ENCODE measurements at places on chromosomes 4 and X. TPM values are rescaled to one million over a fixed set of nuclear protein-coding genes. Genes with fewer than 3 reads are reported as not detected.
A peak's percentile ranks its signal among the peaks of the same experiment; 100 is the strongest.

Gene GAGE12F
- total RNA-seq, result not detected

Gene EDA
- total RNA-seq, result 1.2 TPM

Gene RLIM
- total RNA-seq, result 34.2 TPM

Gene SMIM10L2A
- total RNA-seq, result 1.2 TPM

Gene VCX2
- total RNA-seq, result not detected

Gene DACH2
- total RNA-seq, result not detected

Gene RS1
- not detected for total RNA-seq

DNA sequence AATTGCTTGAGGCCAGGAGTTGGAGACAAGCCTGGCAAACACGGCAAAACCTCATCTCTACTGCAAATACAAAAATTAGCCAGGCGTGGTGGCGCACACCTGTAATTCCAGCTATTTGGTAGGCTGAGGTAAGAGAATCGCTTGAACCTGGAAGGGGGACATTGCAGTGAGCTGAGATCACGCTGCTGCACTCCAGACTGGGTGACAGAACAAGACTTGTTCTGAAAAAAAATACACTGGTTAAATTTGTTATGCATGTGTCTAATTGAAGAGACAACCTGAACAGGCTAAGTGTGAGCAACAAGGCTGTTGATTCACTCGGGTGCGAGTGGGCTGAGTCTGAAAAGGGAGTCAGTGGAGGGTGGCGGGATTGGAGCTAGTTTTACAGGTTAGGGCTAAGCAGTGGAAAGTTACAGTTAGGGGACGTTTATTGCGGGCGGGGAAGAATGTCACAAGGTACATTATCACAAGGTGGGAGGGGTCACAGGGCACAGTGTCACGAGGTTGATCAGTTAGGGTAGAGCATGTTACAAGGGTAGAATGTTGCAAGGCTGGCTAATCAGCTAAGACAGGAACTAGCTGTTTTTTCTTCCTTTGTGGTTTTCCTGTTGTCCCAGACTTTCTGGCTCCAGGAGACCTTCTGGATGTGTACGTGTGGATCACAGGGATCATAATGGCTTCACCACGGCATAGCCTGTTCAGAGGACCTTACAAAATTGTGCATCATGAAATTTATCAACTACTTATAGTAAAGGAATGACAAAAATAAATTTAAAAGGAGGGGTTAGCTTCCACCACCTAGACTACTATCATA, 115.8 kb downstream of the NAA11 start:
- H3K4me3 ChIP-seq, result no peak overlapping the region
- no peaks in the 10 kb centered on the region for H3K27me3 ChIP-seq
- H3K36me3 ChIP-seq, result no peaks in the 10 kb centered on the region
- H3K27ac ChIP-seq, result no peak overlapping the region
- H3K4me1 ChIP-seq, result no peaks in the 10 kb centered on the region
- no peak for DNase-seq

DNA sequence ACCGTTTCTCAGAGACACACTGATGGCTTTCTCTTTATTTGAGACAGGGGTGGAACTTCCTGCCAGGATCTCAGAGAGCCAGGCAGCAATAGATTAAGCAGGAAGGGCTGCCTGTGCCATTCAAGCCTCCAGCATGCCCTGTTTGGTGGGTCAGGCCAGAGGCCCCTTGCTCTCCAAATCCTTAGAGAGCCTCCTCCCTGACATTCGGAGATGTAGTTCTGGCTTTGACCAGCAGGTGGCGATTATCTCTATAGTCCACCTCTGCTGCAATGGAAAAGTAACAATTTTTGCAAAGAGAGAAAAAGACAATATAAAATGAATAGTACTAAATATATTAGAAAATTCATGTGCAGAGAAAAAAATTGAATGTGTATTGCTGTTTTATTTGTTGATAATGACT, 93.9 kb downstream of the NXF2B start:
- H3K27ac ChIP-seq, result no peak overlapping the region
- H3K27me3 ChIP-seq, result peaks cover 1% of the 10 kb centered on the region
- no peaks in the 10 kb centered on the region for H3K36me3 ChIP-seq
- H3K4me1 ChIP-seq, result no peaks in the 10 kb centered on the region
- peak; percentile 85 for DNase-seq

DNA sequence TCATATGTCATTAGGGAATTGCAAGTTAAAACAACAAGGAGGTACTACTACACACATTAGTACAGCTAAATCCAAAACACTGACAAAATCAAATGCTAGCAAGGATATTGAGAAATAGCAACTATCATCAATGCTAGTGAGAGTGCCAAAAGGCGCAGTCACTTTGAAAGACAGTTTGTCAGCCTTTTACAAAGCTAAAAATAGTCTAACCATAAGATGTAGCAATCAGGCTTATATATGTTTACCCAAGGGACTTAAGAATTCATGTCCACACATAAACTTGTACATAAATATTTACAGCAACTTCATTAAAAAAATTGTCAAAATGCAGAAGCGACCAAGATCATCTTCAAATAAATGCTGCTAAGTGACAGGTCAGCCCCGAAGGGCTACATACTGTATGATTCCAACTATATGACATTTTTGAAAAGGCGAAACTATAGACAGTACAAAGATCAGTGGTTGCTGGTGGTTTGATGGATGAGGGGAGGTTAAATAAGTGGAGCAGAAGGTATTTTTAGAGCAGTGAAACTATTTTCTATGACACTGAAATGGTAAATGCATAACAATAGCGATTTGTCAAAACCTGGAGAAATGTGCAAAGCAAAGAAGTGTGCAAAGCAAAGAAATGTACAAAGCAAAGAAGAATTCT, 704.8 kb downstream of the ARAP2 start:
- no peaks in the 10 kb centered on the region for H3K27me3 ChIP-seq
- DNase-seq, result no peak
- H3K4me3 ChIP-seq, result no peak overlapping the region
- no peaks in the 10 kb centered on the region for H3K4me1 ChIP-seq

- no peaks in the 10 kb centered on the region for H3K36me3 ChIP-seq
- DNase-seq, result no peak
- no peak overlapping the region for H3K27ac ChIP-seq
- no peaks in the 10 kb centered on the region for H3K27me3 ChIP-seq
- no peak overlapping the region for H3K4me3 ChIP-seq
Measured at GRCh38 chrX:143623657-143624056, 12.2 kb downstream of the SLITRK4 start.

DNA sequence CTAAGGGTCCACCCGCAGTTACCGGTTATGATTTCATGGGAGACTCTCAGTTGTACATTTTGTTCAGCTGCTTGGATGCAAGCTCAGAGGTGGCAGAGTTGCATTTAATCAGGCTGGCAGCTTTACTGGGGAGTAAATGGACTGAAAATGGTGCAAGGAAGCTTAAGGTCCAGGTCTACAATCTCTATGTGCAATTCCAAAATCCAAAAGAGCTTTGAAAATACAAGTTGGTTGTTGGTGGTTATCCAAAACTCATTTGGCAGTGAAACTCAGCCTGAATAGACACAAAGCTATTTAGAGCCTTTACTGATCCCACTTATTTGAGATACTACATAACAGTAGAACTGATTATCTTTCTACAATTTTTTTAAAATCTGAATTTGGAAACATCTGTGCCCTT, 11.8 kb upstream of the ZFP42 start:
- H3K27me3 ChIP-seq, result no peaks in the 10 kb centered on the region
- H3K4me3 ChIP-seq, result no peak overlapping the region
- H3K36me3 ChIP-seq, result no peaks in the 10 kb centered on the region

GRCh38 chr4:62881901-62882300, 1527.3 kb downstream of the TECRL start:
- H3K27me3 ChIP-seq, result no peaks in the 10 kb centered on the region
- H3K4me3 ChIP-seq, result no peak overlapping the region
- no peak overlapping the region for H3K27ac ChIP-seq
- no peaks in the 10 kb centered on the region for H3K4me1 ChIP-seq
- DNase-seq, result no peak

DNA sequence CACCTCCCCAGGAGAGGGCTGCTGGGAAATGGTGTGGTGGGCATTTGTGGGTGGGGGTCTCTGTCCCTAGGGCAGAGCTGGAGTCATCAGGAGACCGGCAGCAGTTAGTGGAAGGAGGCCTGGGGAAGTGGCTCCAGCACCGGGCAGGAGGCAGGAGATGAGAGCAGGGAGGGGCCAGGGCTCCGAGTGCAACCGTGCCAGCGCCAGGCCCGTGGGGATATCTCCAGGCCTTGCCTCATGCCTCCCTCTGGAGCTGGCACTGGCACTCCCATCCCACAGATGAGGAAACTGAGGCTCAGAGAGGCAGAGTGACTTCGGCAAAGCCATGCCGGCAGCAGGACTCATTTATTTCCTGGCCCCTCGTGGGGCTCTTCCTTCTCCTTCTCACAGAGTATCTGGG, 83.5 kb downstream of the HMX1 start:
- H3K4me3 ChIP-seq, result no peak overlapping the region
- H3K36me3 ChIP-seq, result no peaks in the 10 kb centered on the region
- no peaks in the 10 kb centered on the region for H3K27me3 ChIP-seq
- no peaks in the 10 kb centered on the region for H3K4me1 ChIP-seq

DNA sequence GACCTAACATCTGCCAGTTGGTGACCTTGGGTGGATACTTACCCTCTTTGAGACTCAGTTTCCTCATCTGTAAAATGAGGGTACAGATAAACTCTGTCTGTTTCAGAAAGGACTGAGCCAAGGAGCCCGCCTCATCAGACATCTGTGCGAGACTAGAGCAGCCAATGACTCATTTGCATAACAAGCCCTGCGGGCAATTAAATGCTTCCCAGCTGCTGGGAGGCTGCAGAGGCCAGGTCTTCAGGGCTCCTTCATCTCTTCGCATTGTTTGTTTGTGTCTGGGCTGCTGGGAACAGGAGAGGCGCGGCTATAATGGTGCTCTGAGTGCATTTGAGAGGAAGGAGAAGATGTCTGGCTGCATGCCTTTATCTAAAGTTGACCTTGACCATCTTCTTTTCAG, 85.0 kb downstream of the ADRA2C start:
- no peak for DNase-seq
- H3K27ac ChIP-seq, result no peak overlapping the region
- H3K36me3 ChIP-seq, result no peaks in the 10 kb centered on the region
- H3K4me1 ChIP-seq, result no peaks in the 10 kb centered on the region
- no peak overlapping the region for H3K4me3 ChIP-seq

Data from activated CD4-positive, alpha-beta T cell treated with anti-CD3 and anti-CD28 coated beads, Interleukin-2, amount 10 ng/mL, durations not matched to agents 24 days and 14 days (primary cell).